ENCODE measurements at places on chromosomes 16 and 17. TPM values are rescaled to one million over a fixed set of nuclear protein-coding genes. Genes with fewer than 3 reads are reported as not detected.

GRCh38 chr17:15385305-15385704 lies 43.9 kb upstream of the TEKT3 start:
- DNase-seq = no peak

MMP28 gene
- total RNA-seq = 4.9 TPM

CDH5 gene
- total RNA-seq = 13.4 TPM

PLLP gene
- 2.2 TPM for total RNA-seq
